ENCODE measurements at places on chromosomes 3 and 15.
A peak's percentile ranks its signal among the peaks of the same experiment; 100 is the strongest.

GRCh38 chr3:165078293-165078692 is at the start of gene SI:
SI (minus strand) TSS chr3:165078496; CDS start chr3:165076012, 2,484 bp downstream.
- no peak for DNase-seq

GRCh38 chr15:28891588-28891987 is 5.8 kb downstream of the APBA2 start:
- no peak for DNase-seq

DNA sequence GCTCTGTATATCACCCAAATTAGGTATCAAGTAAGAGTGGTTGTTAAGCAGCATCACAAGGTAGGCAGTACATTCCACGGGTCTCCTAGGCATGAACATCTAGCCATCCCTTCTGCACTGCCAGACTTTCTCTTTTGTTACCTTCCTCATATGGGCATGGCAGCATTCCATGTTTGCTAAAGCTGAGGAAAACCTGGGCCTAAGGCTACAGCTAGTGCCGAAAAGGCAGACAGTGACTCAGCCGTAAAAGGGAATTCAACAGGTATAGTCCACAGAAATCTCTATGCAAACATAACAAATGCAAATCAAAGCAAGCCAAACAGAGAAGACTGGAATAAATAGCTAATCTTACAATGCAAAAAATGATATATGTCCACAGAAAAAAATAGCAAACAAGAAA is 645.4 kb downstream of the ZBBX start:
- DNase-seq, result no peak

DNA sequence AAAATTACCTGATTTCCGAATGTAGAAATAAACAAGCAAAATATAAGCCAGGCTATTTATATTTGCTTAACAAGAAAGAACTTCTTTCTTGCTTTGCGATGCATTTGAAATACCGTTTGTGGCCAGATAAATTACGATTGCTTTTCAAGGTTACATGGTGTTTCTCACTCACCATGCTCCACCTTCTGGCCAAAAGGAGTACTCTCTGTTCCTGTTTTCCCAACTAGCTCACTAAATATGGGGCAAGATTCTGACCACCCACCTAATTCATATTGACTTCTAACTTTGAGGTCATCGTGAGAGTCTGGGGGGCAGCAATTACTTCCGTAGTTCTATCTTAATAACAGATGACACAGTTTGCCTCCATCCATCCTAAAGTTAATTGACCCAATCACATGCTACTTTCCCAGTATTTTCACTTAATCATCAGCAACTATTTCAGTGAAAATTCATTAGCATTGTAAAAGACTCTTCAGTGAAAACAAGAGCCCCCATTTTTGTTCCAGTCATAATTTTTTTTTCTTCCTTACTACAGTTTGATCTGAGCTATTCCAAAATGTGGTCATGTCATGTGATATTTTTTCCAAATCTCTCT is 25.9 kb downstream of the ACP3 start:
- no peak for DNase-seq

GRCh38 chr15:25180606-25181292 is 226.0 kb downstream of the SNRPN start:
- no peak for DNase-seq

DNA sequence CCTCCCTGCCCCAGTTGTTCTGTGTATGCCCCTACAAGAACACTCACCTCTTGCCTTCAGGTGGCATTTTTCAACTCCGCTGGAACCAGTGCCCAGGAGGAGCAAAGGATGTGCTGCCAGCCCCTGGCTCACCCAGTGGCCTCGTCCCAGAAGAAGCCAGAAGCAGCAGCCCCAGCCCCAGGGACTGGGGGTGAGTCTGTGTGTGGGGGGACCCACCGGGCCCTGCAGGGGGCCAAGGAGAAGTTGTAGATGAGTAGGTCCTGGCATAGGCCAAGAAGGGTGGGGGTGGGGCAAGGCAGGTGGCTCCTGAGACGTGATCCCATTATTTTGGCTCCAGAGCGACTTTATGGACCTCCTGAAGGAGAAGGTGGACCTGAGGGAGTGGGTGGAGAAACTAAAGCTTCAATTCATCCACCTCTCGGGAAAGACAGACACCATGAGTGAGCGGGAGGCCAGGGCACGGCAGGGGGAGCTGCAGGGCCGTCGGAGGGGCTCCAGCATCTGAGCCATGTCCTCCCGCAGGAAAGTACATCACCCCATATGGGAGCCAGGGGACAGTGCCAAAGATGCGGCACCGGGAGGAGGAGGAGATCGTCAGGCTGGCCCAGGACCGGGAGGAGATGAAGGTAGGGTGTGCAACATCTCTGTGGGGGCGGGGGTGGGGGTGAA is 29.3 kb downstream of the NGRN start:
- no peak for DNase-seq

DNA sequence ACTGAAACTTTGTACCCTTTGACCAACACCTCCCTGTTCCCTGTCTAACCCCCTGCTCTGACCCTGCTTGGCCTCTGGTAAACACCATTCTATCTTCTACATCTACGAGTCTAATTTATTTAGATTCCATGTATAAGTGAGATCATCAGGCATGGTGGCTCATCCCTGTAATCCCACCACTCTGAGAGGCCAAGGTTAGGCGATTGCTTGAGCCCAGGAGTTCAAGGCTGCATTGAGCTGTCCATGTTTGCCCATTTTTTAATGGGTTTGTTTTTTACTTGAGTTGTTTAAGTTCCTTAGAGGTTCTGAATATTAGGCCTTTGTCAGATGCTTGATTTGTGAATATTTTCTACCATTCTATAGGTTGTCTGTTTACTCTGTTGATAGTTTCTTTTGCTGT is 16.9 kb downstream of the FBXW12 start:
- no peak for DNase-seq

DNA sequence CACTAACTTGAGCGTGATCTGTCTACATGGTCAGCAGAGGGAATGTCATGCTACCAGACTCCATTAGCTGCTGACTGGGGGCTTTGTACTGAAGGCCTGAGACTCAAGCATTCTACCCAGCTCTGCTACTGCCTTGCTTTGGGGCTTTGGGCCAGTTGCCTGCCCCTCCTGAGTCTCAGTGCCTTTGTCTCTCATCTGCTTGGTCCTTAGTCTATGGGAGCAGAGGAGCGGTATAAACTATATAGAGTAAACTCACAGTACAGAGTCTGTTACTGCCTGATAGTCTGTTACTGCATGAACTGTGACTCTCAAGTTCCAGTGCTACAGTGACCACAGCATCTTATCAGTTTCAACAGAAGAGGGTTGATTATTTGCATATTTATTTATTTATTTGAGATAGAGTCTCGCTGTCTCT is 38.5 kb upstream of the C15orf39 start:
- no peak for DNase-seq

DNA sequence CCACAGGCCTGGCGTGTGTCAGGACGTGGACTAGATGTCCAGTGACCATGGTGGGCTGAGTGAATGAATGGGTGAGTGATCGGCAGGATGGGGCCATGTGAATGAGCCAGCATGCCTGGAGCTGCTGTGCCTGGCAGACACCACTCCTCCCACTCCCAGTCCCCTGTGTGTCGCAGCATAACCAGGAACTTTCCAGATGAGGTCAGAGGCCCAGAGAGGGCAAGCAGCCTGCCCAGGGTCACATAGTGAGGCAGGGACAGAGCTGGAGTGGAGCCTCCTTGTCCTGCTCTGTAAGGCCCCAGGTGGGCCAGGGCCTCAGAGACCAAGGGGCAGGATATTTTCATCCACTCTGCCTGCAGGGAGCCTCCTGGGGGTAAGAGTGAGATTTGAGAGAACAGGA is 6.4 kb downstream of the IQSEC1 start:
- DNase-seq, result no peak

GRCh38 chr3:128508852-128509251 is 15.9 kb upstream of the GATA2 start:
- no peak for DNase-seq

DNA sequence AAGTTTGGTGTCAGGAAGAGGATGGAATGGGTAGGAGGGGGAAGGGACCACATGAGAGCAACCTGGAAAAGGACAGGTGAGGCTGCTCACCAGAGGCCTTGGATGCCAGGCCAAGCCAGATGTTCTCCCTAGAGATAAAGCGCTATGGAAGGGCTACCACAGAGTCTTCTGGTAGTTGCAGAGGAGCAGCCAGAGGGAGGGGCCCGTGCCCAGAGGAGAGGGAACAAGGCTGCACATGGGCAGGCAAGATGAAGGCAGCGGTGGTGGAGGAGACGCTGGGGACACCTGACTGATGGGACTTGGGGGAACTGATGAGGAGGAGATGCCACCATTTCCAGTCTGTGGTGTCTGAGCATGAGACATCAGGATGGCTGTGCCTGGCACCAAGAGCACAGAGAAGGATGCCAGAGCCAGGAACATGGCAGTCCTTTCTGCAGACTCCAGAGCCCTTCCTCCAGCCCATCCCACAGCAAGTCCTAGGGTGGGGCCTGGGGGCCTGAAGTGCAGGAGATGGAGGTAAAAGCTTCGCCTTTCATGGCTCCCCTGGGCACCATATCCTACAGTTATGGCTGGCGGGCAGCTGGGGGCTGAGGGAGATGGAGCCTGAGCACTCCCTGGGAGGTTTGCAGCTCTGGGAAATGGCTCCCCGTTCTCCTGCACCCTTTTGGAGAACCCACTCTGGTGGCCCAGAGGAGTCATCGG is 103.0 kb downstream of the ETFA start:
- no peak for DNase-seq

GRCh38 chr3:49238274-49239127 is 38.5 kb downstream of the C3orf62 start:
- DNase-seq, result peak; percentile 64

Measured in T-helper 2 cell (primary cell).